Dermis blood vessel endothelial cell (primary cell): ENCODE measurements at places on chromosomes 3 and 15.

DNA sequence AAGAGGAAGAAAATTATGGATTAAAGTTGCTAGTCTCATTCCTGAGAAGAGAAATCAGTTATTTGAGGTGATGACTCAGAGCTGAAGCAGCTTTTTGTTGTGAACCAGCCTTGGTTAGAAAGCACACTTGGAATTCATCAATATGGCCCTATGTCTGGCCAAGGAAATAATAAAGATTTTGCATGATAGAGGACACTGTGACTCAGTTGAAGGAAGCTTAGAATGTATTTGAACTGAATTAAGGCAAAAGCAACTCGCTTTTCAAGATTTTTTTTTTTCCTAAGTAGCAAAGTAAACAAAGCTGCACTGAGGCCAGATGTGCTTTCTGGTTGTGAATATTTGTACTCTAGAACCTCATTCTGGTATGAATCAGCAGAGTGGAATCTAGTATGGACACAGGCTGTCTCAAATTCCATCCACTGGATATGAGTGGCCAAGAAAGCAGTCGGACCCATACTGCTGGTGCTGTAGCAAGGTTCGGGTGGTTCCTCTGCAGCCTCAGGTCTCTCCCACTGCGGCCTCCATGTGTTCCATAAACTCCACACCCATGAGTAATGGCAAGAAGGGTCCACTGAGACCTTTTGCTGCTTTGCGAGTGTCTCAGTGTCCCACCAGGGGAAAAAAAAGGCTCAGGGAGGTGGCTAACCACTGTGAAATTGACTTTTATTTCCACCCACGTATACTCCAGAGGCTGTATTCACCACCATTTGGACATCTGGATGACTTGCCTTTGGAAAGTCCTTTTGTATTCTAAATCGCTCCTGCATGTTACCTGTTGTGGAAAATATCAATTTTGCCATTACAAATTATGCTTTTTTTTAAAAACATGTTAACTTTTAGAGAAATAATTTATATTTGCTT is 53.1 kb downstream of the TGFBR2 start:
- DNase-seq: peak; percentile 92

DNA sequence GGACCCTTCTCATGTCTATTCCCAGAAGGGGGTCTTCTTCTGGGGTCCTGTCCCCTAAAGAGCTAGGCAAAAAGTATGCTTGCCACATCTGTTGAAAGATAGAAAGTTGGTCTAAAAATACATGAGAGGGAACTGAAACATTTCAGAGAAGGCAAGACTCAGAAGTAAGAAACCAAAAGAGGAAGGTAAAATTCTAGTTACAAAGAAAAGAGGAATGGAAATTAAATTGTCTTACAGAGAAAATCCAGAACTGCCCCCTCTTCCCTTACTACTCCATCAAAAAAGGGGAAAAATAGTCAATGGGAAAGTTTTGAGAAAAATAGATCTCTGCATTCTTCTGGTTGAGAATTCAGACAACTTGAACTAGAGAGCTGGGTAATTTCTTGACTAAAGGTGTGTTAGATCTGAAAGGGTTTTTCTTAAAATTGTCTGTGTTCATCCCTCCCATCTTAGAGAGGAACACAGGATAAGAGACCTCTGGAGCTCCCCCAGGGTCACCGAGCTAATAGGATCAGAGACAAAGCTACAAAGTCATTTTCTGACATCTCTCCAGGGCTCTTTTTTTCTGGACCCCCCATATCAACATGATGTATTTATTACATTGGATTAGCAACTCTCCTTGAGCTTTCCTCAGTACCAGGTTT is 32.3 kb upstream of the CCR2 start:
- DNase-seq: no peak

- DNase-seq: no peak
These were observed 111.6 kb upstream of the ACP3 start for GRCh38 chr3:132205609-132206008.

DNA sequence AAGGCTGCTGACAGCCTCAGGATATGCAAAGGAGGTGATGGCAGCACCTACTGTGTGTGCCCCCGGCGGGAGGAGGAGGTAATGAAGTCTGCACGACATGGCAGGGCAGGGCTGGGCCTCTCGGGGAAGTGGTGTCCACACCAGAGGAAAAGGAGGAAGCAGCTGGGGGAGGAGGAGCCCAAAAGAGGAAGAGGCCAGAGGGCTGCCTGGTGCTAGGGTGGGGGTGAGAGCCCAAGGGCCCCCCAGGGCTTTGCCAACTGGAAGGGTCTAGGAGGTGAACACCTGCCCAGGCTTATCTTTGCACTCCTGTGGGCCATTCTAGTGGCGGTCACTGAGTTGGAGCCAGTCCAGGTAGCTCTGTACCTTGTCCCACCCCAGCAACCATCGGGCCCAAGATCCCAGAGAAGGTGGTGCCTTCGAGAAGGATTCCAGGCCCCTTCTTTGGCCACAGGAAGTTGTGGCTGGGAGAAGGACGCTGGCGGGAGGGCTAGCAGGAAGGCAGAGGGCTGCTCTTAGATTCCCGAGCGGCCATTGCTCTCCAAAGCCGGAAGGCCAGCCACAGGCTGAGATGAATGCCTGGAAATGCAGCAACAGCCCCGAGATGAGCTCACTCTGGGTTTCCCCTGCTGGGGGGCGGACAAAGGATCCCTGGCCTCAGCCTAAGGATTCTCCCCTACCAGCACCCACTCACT is 7.0 kb downstream of the GNAI2 start:
- peak; percentile 96 for DNase-seq

- DNase-seq: no peak
These were observed 176.4 kb downstream of the APBA2 start for GRCh38 chr15:29062179-29062591.

- DNase-seq: peak; percentile 87
These were observed 516.1 kb downstream of the MECOM start for GRCh38 chr3:169147238-169148008.

DNA sequence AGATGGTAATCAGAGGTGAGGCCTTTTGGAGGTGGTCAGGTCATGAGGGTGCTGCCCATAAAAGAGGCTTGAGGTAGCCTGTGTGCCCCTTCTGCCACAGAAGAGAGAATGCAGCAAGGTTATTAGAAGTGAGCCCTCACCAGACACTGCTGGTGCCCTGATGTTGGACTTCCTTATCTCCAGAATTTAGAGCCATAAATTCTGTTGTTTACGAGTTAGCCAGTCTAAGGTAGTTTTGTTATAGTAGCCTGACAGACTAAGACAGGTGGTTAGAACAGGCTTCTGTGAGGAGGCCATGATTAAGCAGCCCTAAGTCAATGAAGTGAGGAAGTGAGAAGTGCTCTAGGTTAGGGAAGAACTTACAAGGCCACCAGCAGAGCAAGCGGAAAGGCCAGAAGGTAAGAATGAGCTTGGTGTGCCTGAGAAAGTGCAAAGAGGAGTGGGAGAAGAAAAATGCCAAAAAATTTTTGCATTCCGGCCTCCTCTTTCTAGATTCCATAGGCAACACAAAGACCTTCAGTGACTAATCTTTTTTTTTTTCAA is 44.2 kb upstream of the STT3B start:
- no peak for DNase-seq

DNA sequence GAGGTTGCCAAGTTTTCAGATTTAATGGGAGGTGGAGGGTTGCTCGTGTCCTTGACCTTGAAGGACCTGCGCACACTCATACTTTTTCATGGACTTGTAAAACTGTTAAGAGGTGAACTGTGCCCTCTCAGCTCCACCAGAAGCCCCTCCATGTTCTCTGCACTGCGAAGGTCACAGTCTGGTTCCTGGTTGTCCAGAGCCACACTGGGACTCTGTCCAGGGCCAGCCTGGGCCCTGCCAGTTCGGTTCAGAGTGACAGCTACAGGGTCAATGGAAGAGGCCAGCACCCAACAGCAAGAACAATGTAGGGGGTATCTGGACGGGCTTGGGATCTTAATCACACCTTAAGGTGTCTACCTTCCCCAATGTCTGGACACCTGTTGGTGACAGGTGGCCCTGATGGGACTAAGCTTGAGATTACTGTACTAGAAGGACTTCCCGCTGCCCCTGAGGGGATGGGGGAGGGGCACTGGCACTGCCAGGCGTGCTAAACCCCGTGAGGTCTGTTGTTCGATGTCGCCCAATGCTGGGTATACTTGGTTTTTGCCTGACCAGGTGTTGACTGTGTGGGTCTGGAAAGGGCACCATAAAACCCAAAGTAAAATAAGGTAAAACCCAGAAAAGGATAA is 34.7 kb downstream of the GRK7 start:
- no peak for DNase-seq
